ENCODE measurements at places on chromosomes 11 and 22. TPM values are rescaled to one million over a fixed set of nuclear protein-coding genes. Genes with fewer than 3 reads are reported as not detected.
A peak's percentile ranks its signal among the peaks of the same experiment; 100 is the strongest.

- no peak for DNase-seq
- H3K27ac ChIP-seq: no peak overlapping the region
- peak overlapping the region; percentile 55 for H3K4me3 ChIP-seq
- H3K4me1 ChIP-seq: peaks cover 31% of the 10 kb centered on the region
- H3K27me3 ChIP-seq: peaks cover 1% of the 10 kb centered on the region
- H3K36me3 ChIP-seq: no peaks in the 10 kb centered on the region
Measured at GRCh38 chr11:67082071-67082791, 25.6 kb downstream of the RHOD start.

DNA sequence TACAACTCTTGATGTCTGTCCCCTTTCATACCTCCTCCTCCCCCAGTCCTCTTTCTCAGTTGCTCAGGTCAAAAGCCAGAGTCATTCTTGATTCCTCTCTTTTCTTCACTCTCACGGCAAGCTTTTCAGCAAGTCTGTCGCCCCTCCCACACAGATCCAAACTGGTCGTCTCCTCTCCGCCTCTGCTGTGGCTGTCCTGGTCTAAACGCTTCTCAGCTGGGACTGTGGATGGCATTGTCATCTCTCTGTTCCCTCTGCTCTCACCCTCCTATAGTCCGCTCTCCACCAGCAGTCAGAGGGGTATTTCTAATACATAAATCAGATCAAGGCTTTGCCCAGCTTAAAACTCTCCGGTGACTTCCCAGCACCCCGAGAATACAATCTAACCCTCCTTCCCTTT, 46.8 kb upstream of the SPATA19 start:
- no peaks in the 10 kb centered on the region for H3K36me3 ChIP-seq
- no peak overlapping the region for H3K27ac ChIP-seq
- no peak for DNase-seq
- peaks cover 3% of the 10 kb centered on the region for H3K27me3 ChIP-seq
- H3K4me3 ChIP-seq: no peak overlapping the region

GRCh38 chr22:43253839-43254238, 66.9 kb upstream of the TTLL12 start:
- no peaks in the 10 kb centered on the region for H3K36me3 ChIP-seq
- H3K27me3 ChIP-seq: peaks cover 83% of the 10 kb centered on the region
- no peak for DNase-seq
- H3K4me1 ChIP-seq: peaks cover 10% of the 10 kb centered on the region

DNA sequence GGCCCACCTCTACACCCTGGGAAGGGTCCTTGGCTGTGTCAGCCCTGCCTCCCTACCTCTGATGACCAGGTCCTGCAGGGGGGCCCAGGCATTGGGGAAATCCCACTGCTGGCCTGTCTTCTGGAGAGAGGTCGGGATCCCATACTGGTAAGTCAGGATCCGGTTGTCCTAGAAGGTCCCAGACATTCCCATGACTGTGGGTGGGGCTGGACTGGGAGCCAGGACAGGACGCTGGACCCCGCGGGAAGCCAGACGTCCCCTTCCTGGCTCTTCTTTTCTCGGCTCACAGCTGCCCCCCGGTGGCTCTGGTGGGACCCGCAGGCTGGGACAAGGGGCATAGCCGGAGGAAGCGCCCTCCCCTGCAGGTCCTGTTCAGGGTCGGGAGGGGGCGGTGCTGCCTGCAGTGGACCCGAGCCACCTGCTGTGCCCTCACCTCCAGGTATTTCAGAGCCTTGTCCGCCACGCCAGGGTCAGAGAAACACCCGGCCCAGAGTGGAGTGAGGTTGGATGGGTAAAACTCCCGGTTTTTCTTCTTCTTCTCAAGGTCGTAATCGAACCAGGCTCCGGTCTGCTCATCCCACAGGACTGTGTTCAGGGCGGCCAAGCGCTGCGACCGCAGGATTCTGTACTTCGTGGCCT, 20.0 kb downstream of the TREH start:
- no peaks in the 10 kb centered on the region for H3K27me3 ChIP-seq
- H3K4me1 ChIP-seq: peaks cover 35% of the 10 kb centered on the region
- H3K4me3 ChIP-seq: peak overlapping the region; percentile 25
- peaks cover 7% of the 10 kb centered on the region for H3K36me3 ChIP-seq
- no peak overlapping the region for H3K27ac ChIP-seq
- DNase-seq: peak; percentile 82

DNA sequence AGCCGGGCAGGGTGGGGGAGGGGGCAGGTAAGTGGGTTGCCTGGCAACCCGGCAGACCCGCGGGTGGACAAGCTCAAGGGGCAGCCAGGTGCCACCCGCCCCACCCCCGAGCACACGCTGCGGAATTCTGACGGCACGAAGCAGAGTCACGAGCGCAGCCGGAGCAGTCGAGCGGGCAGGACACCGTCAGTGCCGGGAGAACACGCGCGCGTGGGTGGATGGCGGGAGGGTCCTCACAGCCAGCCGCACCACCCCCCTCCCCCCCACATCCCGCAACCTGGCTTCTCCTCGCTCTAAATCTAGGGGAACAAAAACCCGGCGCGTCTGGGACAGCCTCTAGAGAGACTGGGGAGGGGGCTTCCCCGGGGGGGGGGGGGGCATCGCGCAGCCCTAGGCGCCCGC, 133.1 kb upstream of the HSD17B12 start:
- peaks cover 39% of the 10 kb centered on the region for H3K27me3 ChIP-seq
- no peaks in the 10 kb centered on the region for H3K36me3 ChIP-seq
- peaks cover 22% of the 10 kb centered on the region for H3K4me1 ChIP-seq
- DNase-seq: no peak

DNA sequence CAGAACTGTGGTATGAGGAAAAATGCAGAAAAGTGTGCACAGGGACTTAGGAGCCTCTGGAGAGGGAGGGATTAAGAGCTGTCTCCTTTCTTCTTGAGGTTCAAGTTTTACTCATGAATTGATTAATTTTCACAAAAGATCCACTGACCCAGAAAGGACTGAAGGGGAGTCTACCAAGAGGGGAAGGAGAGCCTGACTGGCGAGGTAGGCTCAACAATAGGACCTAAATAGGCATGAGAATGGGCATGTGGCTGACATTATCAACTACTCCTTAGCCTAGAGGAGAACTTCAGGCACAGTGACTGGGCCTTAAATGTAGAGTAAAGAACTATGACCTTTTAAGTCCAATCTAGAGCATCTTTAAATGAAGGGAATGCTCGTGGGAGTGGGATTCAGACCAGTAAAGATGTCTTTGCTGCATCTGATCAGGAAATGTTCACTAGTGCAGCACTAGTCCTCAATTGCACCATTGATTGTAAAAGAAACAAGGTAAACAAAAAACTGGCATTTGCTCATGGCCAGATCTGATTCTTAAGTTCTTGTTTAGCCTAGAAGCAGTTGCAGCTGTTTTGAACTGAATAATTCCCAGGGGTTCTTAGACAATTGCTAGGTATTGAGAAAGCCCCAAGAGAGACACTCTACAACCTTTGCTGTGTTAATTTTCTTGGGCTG, 135.6 kb downstream of the RAB38 start:
- H3K4me1 ChIP-seq: no peaks in the 10 kb centered on the region
- no peaks in the 10 kb centered on the region for H3K27me3 ChIP-seq
- no peak overlapping the region for H3K4me3 ChIP-seq
- H3K27ac ChIP-seq: no peak overlapping the region
- no peak for DNase-seq

- peak; percentile 35 for DNase-seq
- H3K27me3 ChIP-seq: peaks cover 36% of the 10 kb centered on the region
- peak within 1 kb of the TSS; percentile 61 for H3K27ac ChIP-seq
Measured at GRCh38 chr11:65780770-65781151, at the start of gene AP5B1. AP5B1 (minus strand) TSS chr11:65780976; CDS start chr11:65780591, 385 bp downstream.

DNA sequence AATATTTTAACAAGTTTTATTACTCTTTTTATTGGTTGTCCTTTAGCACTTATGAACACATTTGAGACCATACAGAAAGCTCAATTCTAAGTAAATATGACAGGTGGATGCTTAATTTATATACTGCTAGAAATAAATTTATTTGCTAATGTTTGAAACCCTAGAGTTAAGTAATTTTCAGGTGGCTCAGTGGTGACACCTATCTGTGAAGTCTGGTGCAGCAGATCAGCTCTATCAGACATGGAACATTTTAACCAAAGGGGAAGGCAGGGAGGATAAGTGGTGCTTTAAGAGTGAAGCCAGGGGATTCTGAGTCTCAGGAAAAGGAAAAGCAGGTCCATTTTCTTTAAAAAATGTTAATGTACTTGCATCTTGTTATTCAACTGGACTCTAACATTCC, 175.8 kb downstream of the DSCAML1 start:
- no peaks in the 10 kb centered on the region for H3K36me3 ChIP-seq
- H3K27me3 ChIP-seq: no peaks in the 10 kb centered on the region
- H3K4me1 ChIP-seq: no peaks in the 10 kb centered on the region
- DNase-seq: no peak
- H3K4me3 ChIP-seq: no peak overlapping the region

- H3K4me3 ChIP-seq: no peak overlapping the region
- H3K27ac ChIP-seq: no peak overlapping the region
- no peaks in the 10 kb centered on the region for H3K36me3 ChIP-seq
- H3K27me3 ChIP-seq: no peaks in the 10 kb centered on the region
- no peak for DNase-seq
- H3K4me1 ChIP-seq: no peaks in the 10 kb centered on the region
Measured at GRCh38 chr11:130581646-130582045, 133.2 kb downstream of the ADAMTS15 start.

The ZNF195 gene
- total RNA-seq: 38.0 TPM

The TSPAN32 gene
- 0.09 TPM for total RNA-seq

The SLC22A12 gene
- total RNA-seq: not detected

The ZC3H12C gene
- total RNA-seq: 6.8 TPM

The PATE4 gene
- not detected for total RNA-seq

The HYLS1 gene
- total RNA-seq: 3.8 TPM

The F2 gene
- 110 TPM for total RNA-seq

All from HepG2 (cell line).